ENCODE measurements at places on chromosomes 13 and 19.

- DNase-seq, result no peak
- no peak overlapping the region for H3K27ac ChIP-seq
- H3K27me3 ChIP-seq, result no peaks in the 10 kb centered on the region
These were observed 32.5 kb upstream of the STARD13 start for GRCh38 chr13:33318037-33318436.

DNA sequence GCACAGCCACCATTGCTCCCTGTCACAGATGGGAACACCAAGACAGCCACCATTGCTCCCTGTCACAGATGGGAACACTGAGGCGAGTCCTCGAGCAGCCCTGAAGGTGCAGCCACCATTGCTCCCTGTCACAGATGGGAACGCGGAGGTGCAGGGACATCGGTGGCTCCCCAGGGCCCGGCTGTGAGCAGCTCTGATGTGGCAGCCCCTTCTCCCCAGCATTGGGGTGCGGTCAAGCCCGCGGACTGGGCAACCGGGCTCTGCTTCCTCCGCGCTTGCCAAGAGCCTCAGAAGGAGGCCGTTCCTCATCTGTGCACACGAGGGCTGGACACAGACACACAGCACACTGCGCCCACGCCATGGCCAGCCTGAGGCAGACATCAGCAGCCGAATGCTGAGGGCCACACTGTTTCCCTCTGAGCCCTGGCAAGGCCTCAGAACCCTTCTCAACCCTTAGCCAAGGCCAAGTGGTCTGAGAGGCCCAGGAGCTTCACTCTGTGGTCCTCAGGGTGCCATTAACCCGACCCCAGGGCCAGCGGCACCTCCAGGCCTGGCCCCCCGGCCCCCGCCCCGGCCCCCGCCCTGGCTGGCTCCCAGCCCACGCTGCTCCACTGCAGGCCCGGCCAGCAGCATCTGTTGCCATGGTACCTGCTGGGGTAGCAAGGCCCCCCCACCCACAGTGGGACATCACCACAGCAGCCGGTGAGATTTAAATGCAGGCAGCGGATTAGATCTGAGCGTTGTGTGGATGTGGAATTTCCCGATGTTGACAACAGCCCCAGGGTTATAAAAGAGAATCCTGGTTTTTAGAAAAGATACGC is 18.4 kb downstream of the C2CD4C start:
- H3K4me1 ChIP-seq, result no peaks in the 10 kb centered on the region
- peaks cover 14% of the 10 kb centered on the region for H3K27me3 ChIP-seq
- H3K36me3 ChIP-seq, result peaks cover 12% of the 10 kb centered on the region
- DNase-seq, result no peak

- no peaks in the 10 kb centered on the region for H3K27me3 ChIP-seq
- H3K27ac ChIP-seq, result no peak overlapping the region
- H3K36me3 ChIP-seq, result no peaks in the 10 kb centered on the region
- no peak for DNase-seq
- H3K4me1 ChIP-seq, result peaks cover 9% of the 10 kb centered on the region
These were observed 73.0 kb downstream of the IPO5 start for GRCh38 chr13:98026457-98026857.

- H3K36me3 ChIP-seq, result peaks cover 6% of the 10 kb centered on the region
- no peak overlapping the region for H3K27ac ChIP-seq
- no peak for DNase-seq
- no peaks in the 10 kb centered on the region for H3K4me1 ChIP-seq
These were observed 198.2 kb downstream of the MYO16 start for GRCh38 chr13:108827646-108828045.

- peak overlapping the region; percentile 77 for H3K4me3 ChIP-seq
- H3K36me3 ChIP-seq, result peaks cover 85% of the 10 kb centered on the region
- no peak for DNase-seq
- no peak overlapping the region for H3K27ac ChIP-seq
These were observed 6.8 kb upstream of the ZNF350 start for GRCh38 chr19:51993422-51993821.
